Left ventricle myocardium inferior (tissue), 1 donor: ENCODE measurements at places on chromosomes 7 and 10. TPM values are rescaled to one million over a fixed set of nuclear protein-coding genes. Genes with fewer than 3 reads are reported as not detected.

DNA sequence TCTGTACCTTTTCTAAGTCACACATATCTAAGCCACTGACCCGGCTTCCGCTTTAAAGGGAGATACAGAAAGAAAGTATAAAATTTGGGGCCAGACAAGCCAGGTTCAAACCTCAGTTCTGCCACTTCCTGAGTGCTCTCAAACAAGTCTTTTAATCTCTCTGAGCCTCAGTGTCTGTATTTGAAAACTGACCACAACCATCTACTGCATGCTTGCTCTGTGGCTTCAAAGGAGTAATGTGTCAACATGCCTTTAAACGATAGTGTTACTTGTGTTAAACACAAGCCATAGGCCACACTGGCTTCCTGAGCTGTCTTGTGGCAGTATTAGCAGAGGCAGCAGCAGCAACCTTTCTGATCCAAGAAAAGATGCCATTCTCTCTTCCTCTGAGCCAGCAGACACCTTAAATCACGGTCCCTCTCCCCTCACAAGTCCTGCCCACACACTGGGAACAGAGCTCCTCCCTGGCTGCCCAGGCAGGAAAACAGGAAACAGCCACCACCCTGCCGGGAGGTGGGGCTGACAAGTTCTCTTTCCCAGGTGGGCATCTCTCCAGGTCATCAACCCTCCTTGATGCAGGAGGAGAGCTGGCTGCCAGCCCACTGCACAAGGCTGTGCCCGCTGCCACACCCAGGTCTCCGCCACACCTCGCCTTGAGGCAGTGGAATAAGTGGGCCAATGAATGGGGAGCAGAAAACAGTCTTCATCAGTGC is 10.7 kb downstream of the HIP1 start:
- DNase-seq = peak; percentile 30

DNA sequence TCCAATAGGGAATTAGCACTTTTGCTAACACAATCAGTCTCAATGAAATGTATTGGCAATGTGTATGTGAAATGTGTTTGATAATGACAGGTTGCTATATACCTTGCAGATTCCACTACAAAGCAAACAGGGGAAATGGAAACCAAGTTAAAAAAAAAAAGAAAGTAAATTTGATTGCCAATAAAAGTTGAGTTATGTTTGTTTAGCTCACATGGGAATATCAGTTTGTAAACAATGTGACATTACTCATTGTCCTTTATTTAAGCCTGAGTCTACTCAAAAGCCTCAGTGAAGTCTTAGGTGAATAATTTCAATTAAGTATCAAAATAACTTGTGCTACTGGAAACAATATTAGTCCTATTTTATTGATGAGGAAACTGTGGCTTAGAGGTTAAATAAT is 285.2 kb downstream of the CACNA2D1 start:
- no peak for DNase-seq

DNA sequence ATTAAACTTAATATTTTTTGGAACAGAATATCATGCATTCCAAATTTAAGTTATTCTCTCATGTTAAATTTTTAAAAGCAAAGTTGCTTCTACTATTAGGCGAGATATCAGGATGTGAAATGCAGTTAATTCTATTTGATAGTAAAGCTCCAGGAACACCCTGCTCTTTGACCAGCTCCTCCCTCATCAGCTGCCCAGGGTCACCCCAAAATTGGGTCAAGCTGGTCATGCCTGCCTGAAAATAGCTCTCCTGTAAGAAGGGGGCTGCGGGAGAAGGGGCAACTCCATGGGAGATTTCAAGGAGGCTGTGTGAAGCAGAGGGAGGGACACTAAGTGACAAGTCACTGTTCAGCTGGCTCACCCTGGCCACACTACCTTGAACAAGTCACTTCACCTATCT is 5.9 kb downstream of the PPP1R3C start:
- no peak for DNase-seq

- DNase-seq = no peak
These were observed 56.1 kb upstream of the NOBOX start for GRCh38 chr7:144459635-144460034.

- DNase-seq = no peak
These were observed 11.6 kb upstream of the PPIF start for GRCh38 chr10:79335470-79336235.

Gene FKBP6
- total RNA-seq = not detected
